ENCODE measurements at places on chromosomes 11 and 22.

DNA sequence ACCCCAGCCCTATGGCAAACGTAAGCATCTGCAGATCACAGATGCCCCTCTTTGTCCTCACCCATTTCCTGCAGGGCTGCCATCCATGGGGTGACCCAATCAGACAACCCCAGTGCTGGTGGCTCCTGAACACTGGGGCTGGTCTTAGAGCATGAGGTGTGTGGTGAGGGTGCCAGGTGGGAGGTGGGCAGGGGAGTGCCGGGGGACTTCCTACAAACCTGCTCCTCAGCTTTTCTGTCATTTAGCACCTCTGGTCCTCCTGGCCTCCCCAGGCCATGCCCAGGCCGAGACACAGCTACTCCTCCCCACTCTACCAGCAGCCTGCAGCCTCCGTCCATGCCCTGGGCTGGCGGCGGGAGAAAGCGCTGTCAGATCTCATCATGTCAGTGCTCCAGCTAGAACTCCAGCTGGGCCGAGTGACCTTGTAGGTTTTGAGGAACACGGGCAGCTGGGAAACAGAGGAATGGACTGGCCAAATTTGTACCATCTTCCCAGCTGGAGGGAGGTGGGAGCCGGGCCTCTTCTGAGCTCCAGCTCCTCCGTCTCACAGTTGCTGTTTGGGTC, 157.7 kb upstream of the NECTIN1 start:
- no peak for DNase-seq

DNA sequence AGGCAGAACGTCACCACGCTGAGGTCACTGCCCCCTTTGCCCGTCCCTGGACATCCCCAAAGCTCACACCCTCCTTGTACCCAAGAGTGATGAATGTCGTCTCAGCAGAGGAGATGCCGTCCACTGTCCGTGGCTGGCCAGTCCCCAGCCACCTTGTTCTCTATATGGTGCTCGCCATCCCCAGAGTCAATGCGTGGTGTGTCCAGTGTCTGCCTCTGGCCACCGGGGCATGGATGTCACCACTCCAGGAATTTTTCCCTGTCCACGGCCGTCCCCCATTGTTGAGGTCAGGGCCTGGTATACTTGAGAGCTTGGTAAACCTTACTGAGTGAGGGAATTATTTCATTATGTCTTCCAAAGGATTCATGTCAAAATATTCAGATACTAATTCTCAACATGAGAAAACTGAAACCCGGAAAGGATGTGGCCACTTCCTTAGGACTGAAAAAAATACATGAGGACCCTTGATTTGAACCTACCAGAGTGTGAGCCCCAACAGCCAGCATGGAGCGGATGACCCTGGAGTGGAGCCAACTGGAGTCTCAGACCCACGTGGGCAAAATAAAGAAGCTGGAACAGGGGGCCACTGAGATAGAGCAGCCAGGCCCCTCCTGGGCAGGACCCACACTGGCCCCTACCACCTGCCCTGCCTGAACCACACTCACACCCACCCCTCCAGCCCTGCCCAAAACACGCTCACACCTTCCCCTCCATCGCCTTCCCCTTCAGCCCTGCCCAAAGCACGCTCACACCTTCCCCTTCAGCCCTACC, 376.4 kb downstream of the BRD1 start:
- DNase-seq, result no peak

GRCh38 chr11:35003658-35004057, 87.2 kb downstream of the PDHX start:
- no peak for DNase-seq

DNA sequence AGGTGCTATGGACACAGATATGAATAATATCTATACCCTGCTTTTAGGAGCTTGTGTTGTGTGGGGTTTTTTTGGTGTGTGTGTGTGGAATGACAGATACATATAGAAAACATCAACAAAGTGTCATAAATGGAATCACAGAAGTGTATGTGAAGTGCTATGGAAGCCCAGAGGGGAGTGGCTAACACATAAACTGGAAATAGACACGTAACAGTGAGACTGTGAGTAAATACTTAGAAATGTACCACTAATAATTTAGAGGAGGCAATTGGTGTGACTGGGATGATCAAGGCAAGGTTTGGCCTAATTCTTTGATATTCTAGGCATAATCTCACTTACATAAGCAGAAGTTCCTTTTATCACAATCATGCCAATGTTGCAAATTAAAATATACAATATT, 169.3 kb upstream of the TENM4 start:
- no peak for DNase-seq

- DNase-seq, result no peak
Observed at GRCh38 chr11:34480314-34480713, 33.3 kb downstream of the ELF5 start.

DNA sequence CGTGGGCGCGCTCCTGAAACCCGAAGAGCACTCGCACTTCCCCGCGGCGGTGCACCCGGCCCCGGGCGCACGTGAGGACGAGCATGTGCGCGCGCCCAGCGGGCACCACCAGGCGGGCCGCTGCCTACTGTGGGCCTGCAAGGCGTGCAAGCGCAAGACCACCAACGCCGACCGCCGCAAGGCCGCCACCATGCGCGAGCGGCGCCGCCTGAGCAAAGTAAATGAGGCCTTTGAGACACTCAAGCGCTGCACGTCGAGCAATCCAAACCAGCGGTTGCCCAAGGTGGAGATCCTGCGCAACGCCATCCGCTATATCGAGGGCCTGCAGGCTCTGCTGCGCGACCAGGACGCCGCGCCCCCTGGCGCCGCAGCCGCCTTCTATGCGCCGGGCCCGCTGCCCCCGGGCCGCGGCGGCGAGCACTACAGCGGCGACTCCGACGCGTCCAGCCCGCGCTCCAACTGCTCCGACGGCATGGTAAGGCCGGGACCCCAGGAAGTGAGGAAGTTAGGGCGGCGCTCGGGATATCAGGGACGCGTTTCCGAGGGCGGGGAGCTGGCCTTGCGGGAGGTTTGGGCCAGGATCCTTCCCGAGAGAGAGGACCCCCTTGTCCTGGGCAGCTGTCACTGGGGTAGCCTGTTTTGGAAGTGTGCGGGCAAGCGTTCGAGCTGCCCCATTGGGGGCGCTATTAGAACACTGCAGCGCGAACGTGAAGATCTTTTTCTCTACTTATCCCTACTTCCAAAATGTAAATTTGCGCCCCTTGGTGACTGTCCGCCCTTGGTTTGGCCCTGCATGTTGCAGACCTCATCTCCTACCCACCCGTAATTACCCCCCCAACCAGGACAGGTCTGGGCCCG, 796 bp downstream of the MYOD1 start:
- no peak for DNase-seq

- no peak for DNase-seq
Observed at GRCh38 chr11:60566776-60567175, 51.6 kb downstream of the MS4A13 start.

DNA sequence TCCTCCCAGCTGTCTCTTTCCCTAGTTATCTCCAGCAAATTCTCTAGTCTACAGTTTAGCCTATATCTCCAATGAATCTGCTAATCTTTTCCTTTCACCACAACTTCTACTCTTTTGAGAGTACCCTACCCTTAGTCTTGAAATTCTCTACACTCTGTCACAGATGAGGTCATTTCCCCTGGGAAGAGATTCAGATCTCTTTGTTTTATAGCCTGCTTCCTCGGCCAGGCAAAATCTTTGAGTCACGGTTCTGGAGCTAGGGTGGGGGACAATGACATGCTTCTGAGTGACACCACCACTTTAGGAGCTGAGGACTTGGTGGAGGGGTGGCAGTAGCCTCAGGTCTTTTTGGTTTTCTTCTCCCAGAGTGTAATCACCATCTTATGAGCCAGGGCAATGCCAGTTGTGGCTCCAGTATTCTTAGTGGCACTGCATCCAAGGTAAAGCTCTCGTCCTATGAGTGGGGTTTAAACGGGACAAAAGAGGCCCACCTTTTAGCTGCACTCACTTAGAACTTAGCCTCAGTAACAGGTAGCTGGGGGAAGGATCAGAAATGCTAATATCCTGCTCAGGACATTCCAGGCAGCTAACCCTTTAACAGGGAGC, 98.5 kb upstream of the RRM1 start:
- DNase-seq, result no peak

- DNase-seq, result no peak
Observed at GRCh38 chr11:20116825-20117224, 43.5 kb downstream of the DBX1 start.

DNA sequence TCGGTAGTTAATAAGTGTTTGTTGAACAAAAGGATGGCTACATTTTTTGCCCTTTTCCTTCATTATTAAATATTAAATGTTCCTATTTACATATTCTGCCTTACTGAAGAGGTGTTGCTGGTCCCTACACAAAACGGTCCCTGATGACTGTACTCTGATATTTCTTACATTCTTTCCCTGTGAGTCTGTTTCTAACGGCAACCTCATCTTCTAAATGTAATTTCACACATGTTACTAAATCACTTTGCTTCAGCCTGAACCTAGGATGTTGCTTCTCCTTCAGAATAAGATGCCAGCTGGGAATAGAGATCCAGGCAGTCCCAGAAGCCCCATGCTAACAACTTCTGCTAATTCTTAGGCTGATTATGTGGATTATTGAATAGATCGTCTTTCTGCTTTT, 50.3 kb downstream of the SPON1 start:
- no peak for DNase-seq

DNA sequence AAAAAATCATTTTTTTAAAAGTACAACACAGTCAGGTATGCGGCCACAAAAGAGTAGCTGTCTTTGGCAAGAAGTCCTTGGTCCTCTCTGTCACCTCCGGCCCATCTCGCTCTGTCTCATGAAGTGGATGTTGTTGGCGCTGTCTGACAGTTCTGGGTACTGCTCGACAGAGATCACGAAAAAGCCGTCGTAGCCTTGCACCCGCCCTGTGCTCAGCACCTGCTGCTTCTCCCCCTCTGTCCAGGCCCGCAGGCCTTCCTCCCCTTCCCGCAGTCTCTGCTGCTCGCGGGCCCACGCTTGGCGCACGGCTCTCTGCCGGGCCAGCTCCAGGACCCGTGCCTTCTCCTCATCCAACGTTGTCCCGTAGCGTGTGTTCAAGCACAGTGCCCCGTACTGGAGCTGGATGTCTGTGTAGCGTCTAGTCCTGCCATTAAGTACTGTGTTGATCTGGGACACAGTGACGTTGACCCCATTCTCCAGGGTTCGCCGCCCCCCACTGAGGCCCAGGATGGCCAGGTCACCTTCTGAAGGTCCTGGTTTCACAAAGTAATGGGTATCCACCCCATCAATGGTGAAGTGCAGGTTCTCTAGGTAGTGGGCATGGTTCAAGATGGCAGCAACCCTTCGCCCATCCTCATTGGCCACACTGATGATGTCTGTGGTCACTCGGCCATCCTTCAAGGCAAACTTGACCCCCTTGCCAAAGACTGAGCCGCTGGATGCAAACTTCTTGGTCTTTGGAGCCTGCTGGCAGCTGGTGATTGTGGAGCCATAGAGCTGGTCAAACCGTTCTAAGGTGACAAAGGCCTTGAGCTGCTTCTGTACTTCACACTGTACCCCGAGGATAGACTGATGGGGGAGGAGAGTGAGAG, 83.5 kb upstream of the NARS2 start:
- no peak for DNase-seq

- DNase-seq, result no peak
Observed at GRCh38 chr11:69983897-69984438, 94.1 kb upstream of the ANO1 start.

DNA sequence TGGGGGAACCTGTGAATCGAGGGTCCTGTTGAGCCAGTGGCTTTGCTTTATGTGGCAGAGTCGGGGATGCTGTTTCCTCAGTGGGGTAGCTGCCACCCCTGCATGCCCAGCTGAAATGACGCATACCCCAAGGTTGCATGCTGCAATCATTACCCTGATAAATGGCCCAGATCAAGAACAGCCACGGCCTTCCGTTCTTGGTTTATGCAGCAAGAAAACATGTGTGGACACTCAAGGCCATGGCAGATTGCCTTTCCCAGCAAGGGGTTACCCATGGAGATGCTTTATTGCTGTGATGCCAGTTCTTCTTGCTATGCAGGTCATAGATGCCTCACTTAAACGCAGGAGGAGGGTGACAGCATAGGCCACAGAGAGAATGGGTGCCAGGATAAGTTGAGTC, 14.3 kb upstream of the SREBF2 start:
- no peak for DNase-seq

- DNase-seq, result no peak
Observed at GRCh38 chr11:60951904-60952741, at the start of gene SLC15A3. Gene SLC15A3 (minus strand): TSS chr11:60952176. CDS start chr11:60951551, 625 bp downstream.

- no peak for DNase-seq
Observed at GRCh38 chr11:109733245-109733644, 311.3 kb downstream of the C11orf87 start.

GRCh38 chr11:118910309-118911112, 15.2 kb downstream of the BCL9L start:
- peak; percentile 60 for DNase-seq

- no peak for DNase-seq
Observed at GRCh38 chr11:116148645-116149044, 624.1 kb downstream of the BUD13 start.

DNA sequence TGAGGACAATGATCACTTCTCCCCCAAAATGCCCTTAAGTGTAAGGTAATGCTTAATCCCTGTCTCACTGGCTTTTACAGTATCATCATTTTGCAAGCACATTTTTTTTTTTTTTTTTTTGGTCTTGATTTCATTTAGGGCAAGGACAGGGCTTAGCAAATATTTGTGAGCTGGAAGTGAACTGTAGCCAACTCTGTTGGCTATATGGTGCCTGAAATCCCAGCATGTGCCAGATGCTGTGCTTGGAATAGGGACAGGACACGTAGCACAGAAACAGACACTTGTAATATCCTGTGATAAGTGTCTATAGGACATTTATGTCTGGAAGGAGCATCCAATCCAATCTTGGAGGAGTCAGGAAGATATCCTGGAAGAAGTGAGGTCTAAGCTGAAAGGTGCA, 198.3 kb downstream of the NAV2 start:
- DNase-seq, result no peak

- no peak for DNase-seq
Observed at GRCh38 chr11:13149991-13150390, 127.6 kb upstream of the BMAL1 start.

DNA sequence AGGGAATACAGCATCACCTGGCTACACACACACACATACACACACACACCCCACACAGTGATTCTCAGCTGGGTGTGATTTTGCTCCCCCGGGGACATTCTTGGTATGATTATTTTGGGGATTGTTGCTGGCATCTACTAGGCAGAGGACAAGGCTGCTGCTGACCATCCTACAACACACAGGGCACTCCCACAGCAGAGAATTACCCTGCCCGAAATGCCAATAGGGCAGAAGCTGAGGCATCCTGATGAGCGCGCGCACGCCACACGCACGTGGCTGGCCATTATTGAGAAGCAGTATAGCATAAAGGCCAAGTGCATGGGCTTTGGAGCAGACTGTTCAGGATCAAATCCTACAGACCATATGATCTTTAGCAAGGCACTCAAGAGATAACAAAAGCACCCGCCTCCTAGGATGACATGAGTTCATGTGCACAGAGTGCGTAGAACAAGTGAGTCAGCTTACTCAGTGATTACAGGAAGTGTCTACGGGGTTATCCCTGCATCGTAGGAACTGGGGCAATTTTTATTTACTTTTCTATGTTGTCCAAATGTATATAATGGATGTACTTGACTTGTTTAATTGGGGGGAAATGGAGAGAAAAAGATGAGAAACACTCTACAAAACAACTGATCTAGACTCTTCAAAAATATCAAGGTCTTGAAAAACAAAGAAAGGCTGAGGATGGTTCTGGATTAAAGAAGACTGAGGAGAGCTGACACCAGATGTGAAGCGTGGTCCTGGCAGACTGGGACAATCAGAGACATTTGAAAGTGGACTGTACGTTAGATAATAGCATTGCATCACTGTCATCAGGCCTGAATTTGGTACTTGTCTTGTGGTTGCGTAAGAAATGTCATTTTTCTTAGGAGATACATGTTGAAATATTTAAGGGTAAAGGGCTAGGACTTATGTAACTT, 7.2 kb upstream of the EHD1 start:
- no peak for DNase-seq
